Chondrocyte (in vitro differentiated cells): ENCODE measurements at places on chromosomes 6 and 20.

DNA sequence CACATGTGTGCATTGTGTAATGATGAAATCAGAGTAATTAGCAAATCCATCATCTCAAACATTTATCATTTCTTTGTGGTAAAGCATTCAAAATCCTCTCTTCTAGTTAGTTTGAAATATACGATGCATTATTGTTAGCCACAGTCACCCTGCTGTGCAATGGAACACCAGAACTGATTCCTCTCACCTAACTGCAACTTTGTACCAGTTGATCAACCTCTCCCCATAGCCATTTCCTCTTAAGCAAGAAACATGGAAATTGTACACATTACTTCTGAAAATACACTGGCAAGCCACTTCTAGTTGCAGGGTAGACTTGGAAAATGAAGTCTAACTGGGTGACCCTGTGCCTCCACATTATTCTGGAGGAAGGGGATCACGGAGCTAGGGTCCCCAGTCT is 58.1 kb upstream of the ESR1 start:
- no peak for DNase-seq
- no peaks in the 10 kb centered on the region for H3K36me3 ChIP-seq
- peaks cover 30% of the 10 kb centered on the region for H3K27me3 ChIP-seq
- H3K4me3 ChIP-seq = no peak overlapping the region

- no peaks in the 10 kb centered on the region for H3K27me3 ChIP-seq
- no peak for DNase-seq
- H3K27ac ChIP-seq = no peak overlapping the region
Measured at GRCh38 chr6:144847916-144848315, 562.8 kb downstream of the UTRN start.

GRCh38 chr20:47642624-47643023 is 140.9 kb downstream of the NCOA3 start:
- H3K4me3 ChIP-seq = no peak overlapping the region
- H3K36me3 ChIP-seq = peaks cover 35% of the 10 kb centered on the region
- no peak for DNase-seq
- no peaks in the 10 kb centered on the region for H3K27me3 ChIP-seq
- peaks cover 29% of the 10 kb centered on the region for H3K4me1 ChIP-seq

- H3K27me3 ChIP-seq = peaks cover 3% of the 10 kb centered on the region
- peaks cover 19% of the 10 kb centered on the region for H3K4me1 ChIP-seq
- H3K36me3 ChIP-seq = peaks cover 3% of the 10 kb centered on the region
- DNase-seq = no peak
- H3K4me3 ChIP-seq = peak overlapping the region; percentile 84
Measured at GRCh38 chr6:39114388-39114703, 640 bp downstream of the SAYSD1 start.

- no peaks in the 10 kb centered on the region for H3K27me3 ChIP-seq
- no peak overlapping the region for H3K4me3 ChIP-seq
- H3K27ac ChIP-seq = no peak overlapping the region
- DNase-seq = no peak
Measured at GRCh38 chr6:25112322-25112773, 166.8 kb upstream of the CARMIL1 start.

- no peak overlapping the region for H3K27ac ChIP-seq
- peaks cover 4% of the 10 kb centered on the region for H3K4me1 ChIP-seq
- H3K27me3 ChIP-seq = peaks cover 9% of the 10 kb centered on the region
- no peak for DNase-seq
- H3K36me3 ChIP-seq = no peaks in the 10 kb centered on the region
Measured at GRCh38 chr6:65289491-65289890, 417.5 kb downstream of the EYS start.

- no peak overlapping the region for H3K4me3 ChIP-seq
- DNase-seq = no peak
- H3K4me1 ChIP-seq = peaks cover 62% of the 10 kb centered on the region
- H3K27me3 ChIP-seq = no peaks in the 10 kb centered on the region
- peaks cover 25% of the 10 kb centered on the region for H3K36me3 ChIP-seq
- H3K27ac ChIP-seq = peak overlapping the region; percentile 91
Measured at GRCh38 chr6:8084586-8084985, 17.8 kb downstream of the EEF1E1 start.
